Stimulated activated CD8-positive, alpha-beta memory T cell treated with anti-CD3 and anti-CD28 coated beads, Interleukin-7, amount 100 ng/mL, for 1 hour (primary cell): ENCODE measurements at places on chromosomes 2 and 18.

DNA sequence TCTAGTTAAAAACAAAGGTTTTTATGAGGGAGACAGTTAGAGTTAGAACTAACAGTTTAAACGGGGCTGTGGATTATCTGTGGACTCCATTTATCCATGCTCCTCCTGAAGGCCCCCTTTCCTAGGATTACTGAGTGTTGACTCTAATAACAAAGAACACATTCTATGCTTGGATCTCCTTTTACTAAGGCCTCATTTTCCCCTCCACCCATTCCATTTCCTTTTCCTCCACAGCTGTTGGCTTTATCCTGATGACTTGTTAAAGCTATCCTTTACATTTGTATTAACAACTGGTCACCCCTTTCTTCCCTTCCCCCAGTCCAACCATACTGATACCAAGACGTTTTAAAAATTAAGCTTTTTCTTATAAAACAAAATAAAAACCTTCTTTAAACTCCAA, 220.6 kb downstream of the SRBD1 start:
- no peak for DNase-seq

DNA sequence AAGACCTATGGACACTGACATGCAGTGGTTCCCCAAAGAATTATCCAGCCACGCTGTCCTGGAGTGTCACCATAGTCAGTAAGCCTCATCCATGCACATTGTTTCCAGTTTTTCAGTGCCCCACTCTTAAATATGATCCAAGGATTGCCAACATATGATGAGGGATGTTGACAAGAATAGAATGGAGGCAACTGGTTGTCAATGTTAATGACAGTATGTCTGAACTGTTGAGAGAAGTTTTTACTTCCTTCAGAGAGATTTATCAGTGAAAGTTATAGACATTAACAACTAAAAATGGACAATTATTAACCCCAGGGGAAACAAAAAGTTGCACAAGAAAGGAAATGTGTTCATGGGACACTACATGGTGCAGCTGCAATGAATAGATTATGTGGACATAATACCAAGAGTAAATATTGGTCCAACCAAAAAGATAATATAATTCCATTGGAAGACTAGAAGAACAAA, 69.9 kb downstream of the CYP26B1 start:
- DNase-seq, result no peak

GRCh38 chr2:26268213-26268612, 23.5 kb downstream of the HADHB start:
- DNase-seq, result no peak

DNA sequence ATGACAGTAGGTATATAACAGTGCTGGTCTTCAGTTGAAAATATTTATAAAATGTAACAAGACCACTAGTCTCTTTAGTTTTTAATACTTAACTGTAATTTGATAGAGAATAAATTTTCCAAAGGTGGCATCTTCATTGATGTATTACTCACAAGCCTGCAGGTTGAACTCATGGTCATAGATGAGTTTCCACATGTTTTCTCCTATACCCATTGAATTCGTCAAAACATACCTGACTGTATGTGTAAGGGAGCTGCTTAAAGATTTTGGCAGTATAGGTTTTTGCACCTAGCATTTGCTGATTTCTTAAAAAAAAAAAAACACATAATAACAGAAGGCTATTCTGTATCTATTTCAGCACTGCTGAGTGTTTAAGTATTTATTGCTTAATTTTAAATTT, 112.9 kb downstream of the FMNL2 start:
- DNase-seq, result no peak

- DNase-seq, result no peak
Observed at GRCh38 chr2:149904352-149905175, 317.0 kb upstream of the MMADHC start.
